DMS 273 treated with DMSO at 0.1 percent for 48 hours (cell line): ENCODE measurements at places on chromosomes 1 and 21.

GRCh38 chr1:114314098-114314497, 160.4 kb upstream of the SYT6 start:
- DNase-seq: no peak

- DNase-seq: no peak
Observed at GRCh38 chr21:10641107-10641506, 119.7 kb downstream of the TPTE start.

- no peak for DNase-seq
Observed at GRCh38 chr21:46416551-46416950, 42.1 kb upstream of the DIP2A start.

DNA sequence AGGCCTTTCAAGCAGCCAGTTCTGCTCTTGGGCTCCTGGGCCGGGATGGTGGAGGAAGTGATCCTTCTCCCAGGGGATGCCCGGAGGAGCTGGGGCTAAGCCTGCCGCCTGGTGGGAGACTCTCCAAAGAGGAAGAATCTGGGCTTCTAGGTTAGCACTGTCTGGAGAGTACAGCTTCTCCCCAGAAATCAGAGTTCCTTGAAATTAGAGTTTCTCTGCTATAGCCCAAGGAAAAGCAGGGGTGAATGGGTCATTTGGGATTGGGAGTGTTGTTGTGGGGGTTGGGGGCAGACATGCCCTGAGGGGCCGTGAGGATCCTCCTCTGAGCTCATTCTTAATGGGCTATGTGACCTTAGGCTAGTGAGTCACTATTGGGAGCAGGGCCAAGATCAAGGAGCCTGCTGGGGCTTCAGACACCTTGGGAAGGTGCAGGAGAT, 6.5 kb downstream of the LGR6 start:
- DNase-seq: no peak

DNA sequence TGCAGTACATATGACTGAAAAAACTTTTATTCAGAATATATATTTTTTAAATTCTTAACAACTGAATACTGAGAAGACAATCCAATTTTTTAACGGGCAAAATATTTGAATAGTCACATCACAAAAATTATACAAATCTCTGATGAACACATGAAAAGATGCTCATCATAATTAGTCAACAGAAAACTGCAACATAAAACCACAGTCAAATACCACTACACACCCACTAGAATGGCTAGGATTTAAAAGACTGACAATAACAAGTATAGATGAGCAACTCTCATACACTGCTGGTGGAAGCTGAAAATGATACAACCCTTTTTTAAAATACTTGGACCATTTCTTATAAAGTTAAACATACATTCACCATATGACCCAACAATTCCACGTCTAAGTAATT, 87.7 kb upstream of the TNFSF4 start:
- DNase-seq: no peak

DNA sequence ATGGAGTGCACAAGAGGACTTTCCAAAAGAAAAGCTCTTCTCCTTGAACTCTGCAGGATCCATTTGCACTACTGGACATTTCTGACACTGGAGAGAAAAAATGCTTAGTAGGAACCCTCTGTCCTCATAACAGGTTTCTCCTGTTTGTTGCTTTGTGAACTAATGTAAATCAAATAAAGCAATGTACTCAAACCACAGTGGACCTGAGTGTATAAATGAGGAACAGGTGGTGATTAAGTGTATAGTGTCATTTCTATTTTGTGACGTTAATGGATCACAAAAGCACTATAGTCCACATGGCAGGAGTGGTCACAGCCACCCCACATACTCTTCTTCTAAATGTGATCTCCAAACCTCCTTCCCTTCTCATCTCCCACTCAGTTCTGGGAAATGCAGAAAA, 268.4 kb upstream of the DUSP10 start:
- no peak for DNase-seq

DNA sequence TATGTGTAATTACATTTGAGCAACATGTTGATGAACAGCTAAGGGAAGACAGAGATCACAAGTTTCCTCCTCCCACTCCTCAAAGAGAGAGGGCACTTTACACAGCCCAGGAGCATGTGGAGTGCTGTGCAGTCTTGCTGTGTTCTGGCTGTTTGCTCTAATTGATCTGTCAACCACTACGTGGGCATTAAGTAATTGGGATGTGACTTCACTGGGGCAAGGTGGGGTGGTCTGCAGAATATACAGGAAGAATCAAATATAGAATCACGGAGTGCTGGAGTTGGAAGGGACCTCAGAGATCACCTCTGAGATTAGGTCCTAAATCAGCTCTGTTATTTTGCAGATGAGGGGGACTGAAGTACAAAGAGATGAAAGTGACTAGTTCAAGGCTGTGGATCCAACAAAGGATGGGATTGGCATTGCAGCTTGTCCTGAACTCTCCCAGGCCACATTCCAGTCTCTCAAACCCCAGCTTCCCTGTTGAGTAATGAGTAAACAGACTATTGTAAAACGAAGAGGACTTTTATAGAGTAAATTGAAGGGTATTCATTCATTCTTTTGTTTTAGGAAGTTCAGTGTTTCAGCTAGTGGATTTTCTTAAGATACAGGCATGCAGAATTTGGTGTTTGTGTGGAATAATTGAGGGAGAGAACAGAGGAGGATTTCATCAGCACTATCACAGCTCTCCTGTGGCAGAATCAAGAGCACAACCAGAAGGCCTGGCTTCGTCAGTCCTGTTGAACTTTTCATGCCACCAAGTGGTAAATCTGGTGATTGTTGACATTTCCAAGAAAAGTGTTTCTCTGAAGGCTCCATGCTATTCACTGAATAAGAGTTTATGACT, 22.4 kb downstream of the NOS1AP start:
- DNase-seq: no peak

DNA sequence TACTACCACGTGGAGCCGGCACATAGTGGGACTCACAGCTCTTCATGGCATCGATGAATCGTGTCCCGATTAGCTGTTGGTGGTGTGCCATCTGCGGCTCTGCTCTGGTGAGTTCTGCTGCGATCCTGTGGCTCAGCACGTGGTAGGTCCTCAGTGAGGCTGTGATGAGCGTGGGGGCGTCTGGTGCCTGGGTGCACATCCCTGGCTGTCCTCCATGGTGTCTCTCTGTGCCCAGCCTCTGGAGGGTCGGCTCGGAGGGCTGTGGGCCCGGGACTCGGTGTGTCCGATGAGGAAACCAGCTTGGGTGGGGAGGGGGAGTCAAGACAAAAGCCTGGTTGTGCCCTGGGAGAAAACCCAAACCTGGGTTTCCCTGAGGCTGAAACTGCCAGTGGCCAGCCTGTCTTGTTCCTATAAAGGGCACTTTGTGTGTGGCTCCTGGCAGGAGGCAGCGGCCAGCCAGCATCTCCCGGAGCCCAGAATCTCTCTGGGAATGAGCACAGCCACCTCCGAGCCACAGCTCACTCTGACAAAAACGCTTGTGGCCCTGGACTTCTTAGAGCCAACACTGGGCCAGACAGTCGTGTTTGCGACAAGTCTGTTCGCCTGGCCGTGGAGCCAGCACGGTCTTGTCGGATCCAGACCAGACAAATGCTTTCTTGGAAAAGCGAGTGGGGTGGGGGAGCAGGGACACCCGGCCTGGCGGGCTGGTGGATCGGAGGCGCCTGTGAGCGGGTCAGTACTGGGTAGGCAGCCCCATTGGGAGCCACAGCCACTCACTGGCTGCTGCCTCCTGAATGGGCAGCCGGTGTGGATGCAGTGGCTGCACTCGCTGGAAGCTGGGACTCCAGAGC, 31.8 kb downstream of the SPSB1 start:
- no peak for DNase-seq

DNA sequence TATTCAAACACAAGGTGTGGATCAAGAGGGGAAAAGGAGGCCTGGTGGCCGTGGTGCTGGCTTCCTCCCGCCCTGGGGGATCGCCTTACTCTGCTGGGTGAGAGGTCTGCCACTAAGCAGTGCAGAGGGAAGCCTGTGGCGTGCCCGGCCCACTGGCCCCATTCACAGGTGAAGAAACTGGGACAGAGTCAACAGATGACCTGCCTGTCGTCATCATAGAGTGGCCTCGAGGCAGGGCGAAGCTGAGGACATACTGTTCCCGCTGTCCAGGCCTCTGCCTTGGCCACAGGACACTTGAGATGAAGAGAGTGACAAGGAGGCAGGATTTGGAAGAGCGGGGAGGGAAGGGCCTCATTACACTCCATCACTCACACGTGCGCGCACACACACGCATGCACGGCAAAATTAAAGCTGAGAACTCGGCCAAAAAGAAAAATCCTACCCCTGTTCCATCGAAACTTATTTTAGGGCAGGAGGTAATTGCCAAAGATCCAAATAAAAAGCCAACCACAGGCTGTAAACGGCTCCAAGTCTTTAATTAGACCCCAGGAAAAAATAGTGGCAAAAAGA, 50.5 kb downstream of the CASZ1 start:
- DNase-seq: no peak

GRCh38 chr1:64839732-64840405, 95.0 kb downstream of the RAVER2 start:
- no peak for DNase-seq

GRCh38 chr1:194300340-194300739, 1113.9 kb upstream of the B3GALT2 start:
- no peak for DNase-seq

GRCh38 chr1:19035377-19036040, 79.0 kb upstream of the IFFO2 start:
- no peak for DNase-seq

GRCh38 chr21:41558842-41559241, 50.9 kb upstream of the TMPRSS2 start:
- no peak for DNase-seq

DNA sequence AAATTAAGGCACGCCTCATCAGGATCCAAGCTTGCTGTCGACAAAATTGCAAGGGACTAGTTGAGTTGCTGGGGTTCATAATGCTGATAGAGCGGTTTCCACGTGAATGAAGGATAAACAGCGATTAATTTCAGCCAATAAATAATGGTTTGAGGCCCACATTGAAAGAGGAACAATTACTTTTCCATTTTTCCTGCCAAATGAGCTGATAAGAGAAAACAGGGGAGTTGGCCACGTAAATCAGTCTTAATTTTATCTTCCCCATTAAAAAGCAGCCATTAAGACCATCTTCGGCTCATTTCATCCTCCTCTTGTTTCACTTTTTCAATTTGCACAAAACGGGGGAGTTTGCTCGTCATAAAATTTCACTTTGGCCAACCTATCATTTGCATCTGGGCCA, 235.5 kb upstream of the RRP15 start:
- DNase-seq: no peak

DNA sequence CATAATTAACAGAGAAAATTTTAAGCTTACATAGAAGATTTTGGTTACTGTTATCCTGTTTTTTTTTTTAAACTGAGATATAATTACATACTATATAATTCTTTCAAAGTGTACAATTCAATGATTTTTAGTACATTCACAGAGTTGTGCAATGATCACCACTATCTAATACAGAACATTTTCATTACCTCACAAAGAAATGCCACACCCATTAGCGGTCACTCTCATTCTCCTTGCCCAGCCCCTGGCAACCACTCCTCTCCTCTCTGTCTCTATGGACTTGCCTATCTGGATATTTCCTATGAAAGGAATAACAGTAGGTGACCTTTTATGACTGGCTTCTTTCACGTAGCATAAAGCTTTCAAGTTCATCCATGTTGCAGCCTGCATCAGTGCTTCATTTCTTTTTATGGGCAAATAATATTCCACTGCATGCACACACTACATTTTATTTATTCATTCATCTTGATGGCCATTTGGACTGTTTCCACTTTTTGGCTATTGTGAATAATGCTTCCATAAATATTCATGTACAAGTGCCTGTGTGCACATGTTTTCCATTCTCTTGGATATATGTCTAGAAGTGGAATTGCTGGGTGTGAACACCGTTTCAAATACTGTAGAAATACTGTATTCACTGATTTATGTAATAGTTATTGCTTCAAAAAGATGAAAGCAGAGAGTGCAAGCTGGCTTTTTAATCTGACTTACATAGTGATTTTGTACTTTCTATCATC, 26.5 kb downstream of the TAF5L start:
- DNase-seq: no peak

DNA sequence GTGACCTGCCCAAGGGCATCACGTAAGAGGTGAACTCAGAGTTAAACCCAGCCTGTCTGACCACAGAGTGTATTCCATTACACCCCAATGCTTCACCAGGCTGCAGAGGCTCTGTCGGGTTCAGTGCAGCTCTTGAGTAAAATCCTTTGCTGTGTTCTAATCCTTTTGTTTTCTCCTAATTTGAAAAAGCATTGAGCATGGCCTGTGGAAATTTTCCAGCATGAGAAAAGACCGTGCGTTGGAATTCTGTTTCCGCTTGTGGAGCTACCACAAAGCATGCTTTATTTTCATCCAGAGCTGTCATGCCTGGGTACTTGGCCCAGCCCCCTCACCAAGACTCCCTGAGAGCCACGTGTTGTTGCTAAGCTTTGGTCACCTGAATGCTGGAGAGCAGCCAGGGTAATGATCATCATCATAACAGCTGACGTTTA, 317.6 kb downstream of the PRDM2 start:
- DNase-seq: no peak

DNA sequence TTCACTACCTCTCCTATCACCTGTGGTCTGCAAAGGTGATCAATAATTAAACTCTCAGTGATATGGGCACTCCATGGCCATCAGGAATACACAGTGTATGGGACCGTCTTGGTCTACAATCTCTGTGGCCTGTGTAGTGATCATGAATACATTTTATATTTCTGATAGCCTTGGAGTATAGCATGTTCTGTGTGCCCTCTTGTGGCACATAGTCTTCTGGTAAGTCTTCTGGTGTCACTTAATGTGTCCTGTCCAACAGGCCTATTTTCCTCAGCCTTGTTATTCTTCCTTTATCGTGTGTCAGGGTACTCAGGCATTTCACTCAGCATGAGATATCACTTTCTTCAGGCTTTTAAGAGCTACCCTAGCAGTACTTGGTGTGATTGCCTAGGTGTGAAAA, 393.6 kb downstream of the AGBL4 start:
- no peak for DNase-seq

DNA sequence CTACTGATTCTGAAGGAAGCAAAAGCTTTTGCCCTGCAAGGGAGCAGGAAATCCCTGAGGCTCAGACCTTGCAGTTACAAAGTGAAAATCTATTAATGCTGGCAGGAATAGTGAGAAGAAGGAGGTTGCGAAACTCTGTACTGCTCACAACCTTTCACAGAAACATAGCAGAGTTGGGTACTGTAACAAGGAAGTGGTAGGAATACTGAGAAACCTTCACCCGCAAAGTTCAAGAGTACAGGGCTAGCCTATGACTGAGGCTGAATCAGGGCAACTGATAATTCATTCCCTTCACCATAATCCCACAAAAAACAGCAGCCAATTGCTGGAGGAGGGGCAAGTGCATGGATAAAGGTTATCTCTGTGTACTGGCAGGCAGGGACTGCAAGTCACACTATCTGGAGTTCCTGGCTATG, 23.9 kb upstream of the KCTD3 start:
- DNase-seq: no peak
